Ovary (tissue), 10 donors: ENCODE measurements at places on chromosomes 13 and 19.

DNA sequence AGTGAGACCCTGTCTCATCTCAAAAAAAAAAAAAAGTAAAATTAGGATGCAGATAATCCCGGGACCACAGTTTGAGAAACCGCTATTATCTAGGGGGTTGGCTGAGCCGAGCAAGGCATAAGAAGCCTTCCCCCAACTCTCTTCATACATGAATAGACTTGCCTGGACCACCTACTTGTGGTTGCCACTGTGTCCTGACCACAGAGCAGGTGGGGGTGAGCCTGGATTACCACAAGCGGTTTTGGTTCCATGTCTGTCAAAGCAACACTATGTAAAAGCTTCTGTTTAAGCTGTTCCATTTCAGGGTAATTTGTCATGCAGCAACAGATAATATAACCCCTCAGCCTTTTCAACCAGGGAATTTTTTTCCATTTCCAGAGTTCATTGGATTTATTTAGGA, 3.3 kb upstream of the NAPA start:
- DNase-seq = no peak

GRCh38 chr13:54852831-54853230, 1824.2 kb downstream of the OLFM4 start:
- DNase-seq = no peak

DNA sequence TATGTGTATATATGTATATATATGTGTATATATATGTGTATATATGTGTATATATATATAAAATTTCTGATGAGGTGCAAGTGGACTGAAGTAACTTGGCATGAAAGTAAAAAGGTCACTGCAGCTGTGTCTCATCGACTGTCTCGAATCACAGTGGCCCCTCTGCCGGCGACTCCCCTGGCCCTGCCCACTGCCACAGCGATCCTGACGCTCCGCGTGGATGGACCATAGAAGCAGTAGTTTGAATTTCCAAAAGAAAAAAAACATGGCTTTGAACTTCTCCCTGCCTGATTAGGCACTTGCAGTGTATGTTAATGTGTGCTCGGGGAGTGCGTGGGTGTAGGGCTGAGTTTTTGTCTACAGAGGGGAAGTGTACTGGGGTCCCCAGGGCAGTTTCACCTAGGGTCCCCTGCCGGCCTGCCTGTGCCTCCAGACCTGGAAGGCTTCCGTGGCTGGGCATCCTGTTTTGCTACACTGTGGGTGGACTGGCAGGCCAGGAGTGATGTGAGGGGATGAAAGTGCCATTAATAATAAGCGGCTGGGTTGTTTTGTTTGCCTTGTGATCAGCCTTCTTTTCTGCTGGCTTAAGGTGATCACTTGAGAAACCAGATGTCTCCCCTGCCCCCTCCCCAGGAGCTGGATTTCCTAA, 10.8 kb downstream of the ZIC5 start:
- no peak for DNase-seq

DNA sequence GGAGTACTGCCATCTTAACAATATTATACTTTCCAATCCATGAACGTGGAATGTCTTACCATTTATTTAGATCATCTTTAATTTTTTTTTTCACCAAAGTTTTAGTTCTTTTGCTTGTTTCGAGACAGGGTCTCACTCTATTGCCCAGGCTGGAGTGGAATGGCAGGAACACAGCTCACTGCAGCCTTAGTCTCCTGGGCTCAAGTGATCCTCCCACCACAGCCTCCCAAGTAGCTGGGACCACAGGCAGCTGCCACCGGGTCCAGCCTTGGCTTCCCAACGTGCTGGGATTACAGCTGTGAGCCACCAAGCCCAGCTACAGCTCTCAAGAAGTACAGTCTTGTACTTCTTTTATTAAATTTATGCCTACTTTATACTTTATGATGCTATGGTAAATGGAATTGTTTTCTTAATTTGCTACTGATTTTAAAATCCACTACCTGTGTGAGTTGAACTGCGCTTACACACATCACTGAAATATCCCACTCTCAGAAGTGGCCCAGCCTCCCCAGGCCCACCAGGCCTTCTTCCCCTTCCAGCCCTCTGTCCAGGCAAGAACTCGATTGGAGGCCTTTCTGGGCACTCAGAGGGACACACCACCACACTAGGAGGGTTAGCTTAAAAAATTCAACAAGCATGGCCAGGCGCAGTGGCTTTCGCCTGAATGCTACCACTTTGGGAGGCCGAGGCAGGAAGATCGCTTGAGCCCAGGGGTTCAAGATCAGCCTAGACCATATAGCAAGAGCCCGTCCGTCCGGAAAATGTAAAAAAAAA, 1.0 kb upstream of the PGLS start:
- DNase-seq = no peak

- DNase-seq = peak; percentile 97
Measured at GRCh38 chr19:11293433-11294389, 2.2 kb upstream of the TSPAN16 start.

- no peak for DNase-seq
Measured at GRCh38 chr19:45202637-45203036, 24.1 kb downstream of the BLOC1S3 start.

DNA sequence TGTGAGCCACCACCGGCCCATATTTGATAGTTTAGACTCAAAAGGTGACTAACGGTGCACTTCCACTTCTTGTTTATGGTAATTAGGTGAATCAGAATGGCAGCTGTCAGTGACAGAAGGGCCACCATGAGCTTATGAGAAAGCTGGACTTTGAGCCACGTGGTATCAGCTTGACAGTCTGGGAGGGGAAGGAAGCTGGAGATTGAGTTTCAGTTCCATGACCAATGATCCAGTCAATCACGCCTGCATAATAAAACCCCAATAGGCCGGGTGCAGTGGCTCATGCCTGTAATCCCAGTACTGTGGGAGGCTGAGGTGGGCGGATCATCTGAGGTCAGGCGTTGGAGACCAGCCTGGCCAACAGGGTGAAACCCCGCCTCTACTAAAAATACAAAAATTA, 8.2 kb downstream of the EID2B start:
- DNase-seq = no peak

GRCh38 chr19:7550987-7551761, 15.7 kb downstream of the PNPLA6 start:
- peak; percentile 78 for DNase-seq

GRCh38 chr19:883661-884211, 9.3 kb downstream of the MED16 start:
- no peak for DNase-seq

- no peak for DNase-seq
Measured at GRCh38 chr13:41970022-41970421, 9.1 kb upstream of the VWA8 start.

GRCh38 chr13:113664751-113665596, 2.0 kb upstream of the GRK1 start:
- DNase-seq = peak; percentile 3

DNA sequence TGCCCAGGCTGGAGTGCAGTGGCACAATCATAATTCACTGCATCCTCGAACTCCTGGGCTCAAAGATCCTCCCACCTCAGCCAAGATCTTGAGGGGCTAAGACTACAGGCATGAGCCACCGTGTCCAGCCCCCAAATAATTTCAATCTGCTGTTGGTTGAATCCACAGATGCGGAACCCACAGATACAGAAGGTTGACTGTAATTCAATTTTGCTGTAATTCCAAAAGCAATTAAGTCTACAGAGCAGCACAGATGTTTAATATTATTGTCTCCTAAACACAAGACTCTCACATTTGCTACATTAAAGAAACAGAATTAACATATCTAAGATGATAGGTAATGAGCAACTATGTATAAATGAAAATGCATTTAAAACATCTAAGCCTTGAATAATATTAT, 75.6 kb downstream of the MIPEP start:
- no peak for DNase-seq

- no peak for DNase-seq
Measured at GRCh38 chr19:47158879-47159503, 28.4 kb downstream of the SAE1 start.

DNA sequence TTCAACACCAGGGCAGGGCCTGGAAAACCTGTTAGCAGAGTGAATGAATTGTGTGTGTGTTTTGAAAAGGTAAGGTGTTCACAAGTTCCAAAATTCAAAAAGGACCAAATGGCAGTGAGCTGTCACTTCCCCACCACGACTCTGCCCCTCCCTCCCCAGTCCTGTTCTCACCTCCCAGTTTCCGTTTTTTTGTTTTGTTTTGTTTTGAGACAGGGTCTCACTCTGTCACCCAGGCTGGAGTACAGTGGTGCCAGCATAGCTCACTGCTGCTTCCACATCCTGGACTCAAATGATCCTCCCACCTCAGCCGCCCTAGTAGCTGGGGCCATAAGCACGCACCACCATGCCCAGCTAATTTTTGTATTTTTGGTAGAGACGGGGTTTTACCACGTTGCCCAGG, 20.3 kb upstream of the BCL3 start:
- no peak for DNase-seq

- DNase-seq = peak; percentile 28
Measured at GRCh38 chr13:113582841-113583631, 1.5 kb upstream of the TFDP1 start.

GRCh38 chr13:110278859-110279258, 28.1 kb downstream of the COL4A1 start:
- DNase-seq = no peak

DNA sequence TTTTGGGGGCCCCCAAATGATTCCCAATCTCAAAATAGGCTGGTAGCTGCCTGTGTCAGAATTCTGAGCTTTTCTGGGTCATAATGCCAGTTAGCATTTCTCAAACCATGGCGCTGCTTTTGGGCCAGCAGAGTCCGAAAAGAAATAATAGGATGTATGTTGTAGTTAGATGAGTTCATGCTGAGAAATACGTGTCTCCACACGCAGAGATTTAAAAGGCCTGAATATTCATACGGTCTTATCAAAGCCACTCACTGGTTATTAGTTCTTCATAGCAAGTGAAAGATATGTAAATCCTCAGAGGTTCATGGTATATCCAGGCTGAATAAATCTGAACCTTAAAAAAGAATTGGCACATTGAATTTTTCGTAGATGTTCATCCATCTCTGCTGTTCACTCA, 124.5 kb downstream of the SHISA2 start:
- no peak for DNase-seq

DNA sequence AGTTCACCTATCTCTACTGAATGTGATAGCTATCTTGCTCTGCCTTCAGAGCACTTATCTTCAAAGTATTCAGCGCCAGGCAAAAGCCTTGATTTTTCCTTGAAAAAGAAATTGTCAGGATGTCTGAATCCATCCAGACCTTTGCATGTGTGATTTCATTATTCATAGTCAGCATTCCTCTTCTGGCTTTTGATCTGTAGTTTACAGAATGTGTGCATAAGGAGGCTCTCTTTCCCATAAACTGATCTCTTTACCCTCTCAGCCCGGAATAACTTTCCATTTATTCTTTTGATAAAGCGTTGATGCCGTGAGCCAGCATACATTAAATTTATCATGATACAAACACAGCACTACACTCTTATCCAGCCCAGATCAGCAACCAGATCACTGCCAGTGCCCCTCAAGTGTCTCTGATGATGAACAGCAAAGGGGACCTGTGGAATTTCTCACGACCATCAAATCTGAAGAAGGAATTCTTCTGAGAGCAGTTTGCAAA, 130.8 kb downstream of the DNAJC15 start:
- no peak for DNase-seq

- no peak for DNase-seq
Measured at GRCh38 chr19:32676895-32677359, 1.3 kb downstream of the RGS9BP start.

DNA sequence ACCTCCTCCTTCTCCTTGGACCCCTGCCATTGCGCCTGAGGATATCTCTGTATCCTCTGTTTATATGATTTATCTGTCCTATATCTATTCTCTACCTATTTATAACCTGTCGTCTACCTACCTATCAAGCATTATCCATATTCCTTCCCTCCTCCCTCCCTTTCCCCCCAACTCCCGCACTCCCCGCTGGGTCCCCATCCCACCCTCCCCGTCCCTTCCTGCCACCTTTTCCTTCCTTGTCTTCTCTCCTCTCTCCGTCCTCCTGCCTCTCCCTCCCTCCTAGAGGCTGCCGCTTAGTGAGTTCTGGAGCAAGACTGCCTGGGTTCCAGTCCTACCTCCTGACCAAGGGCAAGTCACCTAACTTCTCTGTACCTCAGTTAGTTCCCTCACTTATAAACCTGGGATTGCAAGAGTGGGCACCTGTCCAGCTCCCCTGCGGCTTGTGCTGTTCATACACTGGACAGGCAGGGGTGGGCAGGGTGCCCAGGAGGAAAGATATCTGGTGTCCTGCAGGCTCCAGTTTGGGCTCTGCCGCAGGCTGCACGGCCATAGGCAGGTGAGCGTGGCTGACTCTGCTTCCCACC, 16.1 kb downstream of the TTYH1 start:
- peak; percentile 61 for DNase-seq

DNA sequence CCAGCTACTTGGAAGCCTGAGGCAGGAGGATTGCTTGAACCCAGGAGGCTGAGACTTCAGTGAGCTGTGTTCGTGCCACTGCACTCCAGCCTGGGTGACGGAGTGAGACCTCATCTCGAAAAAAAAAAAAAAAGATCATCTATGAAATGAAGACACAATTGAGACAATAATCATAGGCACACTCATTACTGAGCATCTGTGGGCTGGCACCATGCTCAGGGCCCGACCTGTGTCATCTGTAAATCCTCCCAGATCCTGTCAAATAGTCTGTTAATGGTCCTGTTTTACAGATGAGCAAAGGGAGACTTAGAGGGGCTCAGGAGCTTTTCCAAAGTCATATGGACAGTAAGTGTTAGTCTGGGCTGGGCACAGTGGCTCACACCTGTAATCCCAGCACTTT, 4.1 kb upstream of the NANOS2 start:
- no peak for DNase-seq

GRCh38 chr19:3189702-3190469, 4.2 kb downstream of the NCLN start:
- no peak for DNase-seq

GRCh38 chr13:41411522-41411921, 45.8 kb upstream of the RGCC start:
- DNase-seq = no peak

GRCh38 chr19:44648631-44649251, 5.0 kb downstream of the PVR start:
- no peak for DNase-seq

DNA sequence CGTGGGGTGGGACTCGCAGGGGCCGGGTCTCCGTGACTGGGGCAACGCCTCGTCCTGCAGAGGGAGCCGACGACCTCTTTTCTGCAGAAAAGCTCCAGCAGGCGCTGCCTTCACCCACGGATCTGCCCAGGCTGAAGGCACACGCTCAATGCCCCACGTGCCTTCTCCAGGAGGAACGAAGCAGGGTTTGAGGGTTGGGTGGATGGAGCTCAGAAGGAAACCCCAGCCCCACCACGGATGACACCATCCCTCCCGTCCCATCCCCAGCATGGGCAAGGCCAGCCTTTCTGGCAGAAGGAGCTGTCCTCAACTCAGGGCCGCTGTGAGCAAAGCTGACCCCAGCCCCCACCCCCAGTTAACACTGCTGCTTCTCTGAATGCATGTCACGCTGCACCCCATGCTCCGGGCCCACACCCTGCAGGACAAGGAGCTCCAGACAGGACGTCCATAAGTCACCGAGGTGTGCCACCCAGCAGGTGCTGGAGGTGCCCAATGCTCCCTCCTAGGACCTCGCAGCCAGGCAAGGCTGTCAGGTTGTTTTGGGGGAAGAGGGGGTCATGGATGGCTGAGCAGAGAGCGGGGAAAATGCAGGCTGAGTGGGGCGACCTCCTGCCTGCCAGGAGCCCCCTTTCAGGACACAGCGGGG, 7.4 kb downstream of the C19orf25 start:
- no peak for DNase-seq

- peak; percentile 54 for DNase-seq
Measured at GRCh38 chr19:2650515-2650914, 52.0 kb downstream of the GNG7 start.

- no peak for DNase-seq
Measured at GRCh38 chr13:27599845-27600553, 20.3 kb downstream of the LNX2 start.
